Vagina (tissue), 2 donors: ENCODE measurements at places on chromosomes 4 and X.

GRCh38 chr4:114466299-114466698 is 132.3 kb upstream of the UGT8 start:
- DNase-seq, result no peak

GRCh38 chr4:107619731-107620130 is 100.3 kb downstream of the PAPSS1 start:
- no peak for DNase-seq

- DNase-seq, result no peak
Measured at GRCh38 chrX:139933904-139934303, 1.1 kb upstream of the ATP11C start.

- no peak for DNase-seq
Measured at GRCh38 chr4:54872261-54872660, 214.5 kb downstream of the KIT start.

DNA sequence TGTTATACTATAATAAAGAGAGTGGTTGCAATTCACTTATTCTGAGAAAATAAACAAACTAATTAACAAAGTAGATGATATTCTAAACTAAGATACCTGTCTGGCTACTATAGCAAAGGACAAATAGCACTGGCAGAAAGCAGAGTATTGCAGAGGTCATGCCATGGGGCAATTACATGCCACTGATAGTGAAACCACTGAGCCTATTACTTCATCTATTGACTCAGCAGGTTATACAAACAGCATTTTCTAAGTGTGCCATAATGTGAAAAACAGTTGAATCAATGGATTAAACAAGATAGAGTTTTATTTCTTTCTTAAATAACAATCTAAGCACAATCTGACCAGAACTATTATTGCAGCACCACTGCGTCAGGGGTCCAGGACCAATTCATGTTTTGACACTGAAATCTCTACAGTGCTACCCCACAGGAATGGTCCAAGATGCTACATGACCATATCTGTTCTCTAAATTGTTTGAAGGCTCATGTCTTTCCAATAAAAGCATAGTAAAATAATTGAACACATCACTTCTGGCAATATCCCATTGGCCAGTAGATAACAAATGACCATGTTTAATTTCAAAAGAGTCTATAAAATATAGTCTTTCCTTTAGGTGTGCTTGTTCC is 389.5 kb upstream of the GRID2 start:
- DNase-seq, result no peak

- no peak for DNase-seq
Measured at GRCh38 chrX:24498181-24498580, 33.1 kb downstream of the PDK3 start.

DNA sequence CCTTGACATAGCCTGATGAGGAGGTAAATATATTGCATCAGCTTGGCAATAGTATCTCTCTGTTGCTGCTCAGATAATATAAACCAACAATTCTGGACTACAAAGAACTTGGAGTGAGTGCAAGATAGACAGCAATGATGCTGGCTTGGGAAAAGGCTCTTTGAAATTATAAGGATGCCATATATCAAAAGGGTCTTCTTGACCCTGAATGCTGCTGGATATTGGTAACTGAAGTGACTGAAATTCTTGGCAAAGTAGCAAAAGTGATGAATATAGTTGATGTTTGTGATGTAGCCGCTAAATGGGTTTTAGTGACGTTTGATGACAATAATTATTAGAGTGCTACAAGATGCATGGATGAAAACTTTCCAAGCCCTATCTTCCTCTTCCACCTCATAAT is 1391.6 kb downstream of the ADGRL3 start:
- DNase-seq, result no peak

DNA sequence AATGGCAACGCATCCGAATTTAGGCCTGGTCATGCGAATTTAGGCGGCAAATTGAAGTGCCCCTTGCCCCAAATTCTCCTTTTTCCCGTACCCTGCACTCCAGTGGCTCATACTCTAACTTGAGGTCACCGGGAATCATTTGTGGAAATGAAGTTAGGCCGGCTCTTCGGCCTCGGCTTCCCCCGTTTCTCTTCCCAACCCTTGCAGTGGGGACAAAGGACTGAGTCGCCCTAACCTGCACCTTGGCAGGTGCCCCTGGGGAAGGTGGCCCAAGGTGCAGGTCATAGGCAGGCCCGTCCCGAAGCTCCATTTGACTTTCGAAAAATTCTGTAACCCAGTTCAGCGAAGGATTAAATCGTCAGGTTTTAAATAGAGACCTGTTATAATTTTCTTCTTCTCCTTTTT is 811 bp downstream of the SRD5A3 start:
- DNase-seq, result no peak

DNA sequence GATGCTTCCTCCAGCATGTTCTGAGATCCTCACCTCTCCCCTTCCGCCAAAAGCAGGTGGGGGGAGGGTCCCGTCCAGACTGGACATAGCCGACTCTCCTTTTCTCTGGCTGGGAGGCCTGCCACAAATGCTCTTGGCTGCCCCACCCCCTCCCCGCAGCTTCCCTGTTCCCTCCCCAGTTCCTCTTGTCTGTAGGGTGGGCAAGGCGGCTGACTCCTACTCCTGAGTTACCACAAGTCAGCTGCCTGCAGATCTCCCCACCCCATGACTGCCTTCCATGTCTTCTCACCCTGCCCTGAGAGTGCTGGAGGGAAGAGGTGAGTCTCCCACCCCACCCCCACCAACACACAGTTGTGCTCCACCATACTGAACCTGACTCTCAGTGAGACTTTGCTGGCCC is 2.9 kb downstream of the ATP6AP1 start:
- no peak for DNase-seq

DNA sequence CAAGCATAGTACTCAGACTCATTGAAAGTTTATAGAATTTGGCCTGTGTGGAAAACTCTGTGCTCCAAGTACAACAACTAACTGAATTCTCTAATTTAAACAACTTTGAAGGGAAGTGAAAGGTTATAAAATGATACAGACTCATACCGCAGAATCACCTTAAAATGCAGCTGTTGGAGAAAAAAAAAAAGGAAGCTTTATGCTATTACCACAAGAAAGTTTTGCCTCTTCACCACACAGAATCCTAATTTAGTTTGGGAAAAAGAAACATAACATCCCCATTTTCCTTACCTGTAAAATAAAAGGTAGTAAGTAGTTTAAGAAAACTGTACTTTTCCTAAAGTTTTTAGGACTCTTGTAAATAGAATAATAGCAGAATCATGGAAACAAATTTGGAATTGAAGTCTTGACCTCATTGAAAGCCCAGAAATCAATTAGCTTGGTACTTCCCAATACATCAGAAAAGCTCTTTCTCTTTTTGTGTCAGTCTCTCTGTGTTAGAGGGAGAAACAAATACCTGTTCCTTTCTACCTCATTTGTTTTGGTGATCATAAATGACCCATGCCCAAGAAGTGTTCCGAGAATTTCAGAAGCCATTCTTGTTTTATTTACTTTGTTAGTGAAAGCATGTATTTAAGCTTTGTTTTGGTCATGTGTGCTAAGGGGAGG is 78.8 kb downstream of the NFKB1 start:
- DNase-seq, result no peak

DNA sequence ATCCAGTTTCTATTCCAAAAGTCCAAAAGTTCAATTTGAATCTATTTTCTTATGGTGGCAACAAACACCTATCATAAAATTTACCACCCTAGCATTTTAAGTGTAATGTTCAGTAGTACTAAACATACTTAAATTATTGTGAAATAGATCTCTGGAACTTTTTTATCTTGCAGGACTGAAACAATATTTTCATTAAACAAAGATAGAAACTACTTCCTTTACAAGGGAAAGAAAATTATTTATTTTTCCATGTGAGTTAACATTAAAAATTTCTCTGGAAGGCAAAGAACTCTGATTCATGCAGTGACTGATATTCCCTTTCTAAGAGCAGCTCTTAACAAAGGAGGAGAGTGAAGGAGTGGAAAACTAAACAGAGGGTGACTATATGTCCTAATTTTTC is 40.2 kb downstream of the ADH7 start:
- no peak for DNase-seq

GRCh38 chr4:60544981-60545380 is 655.1 kb upstream of the ADGRL3 start:
- no peak for DNase-seq

GRCh38 chr4:34365946-34366345 is 1878.4 kb downstream of the ARAP2 start:
- DNase-seq, result no peak

DNA sequence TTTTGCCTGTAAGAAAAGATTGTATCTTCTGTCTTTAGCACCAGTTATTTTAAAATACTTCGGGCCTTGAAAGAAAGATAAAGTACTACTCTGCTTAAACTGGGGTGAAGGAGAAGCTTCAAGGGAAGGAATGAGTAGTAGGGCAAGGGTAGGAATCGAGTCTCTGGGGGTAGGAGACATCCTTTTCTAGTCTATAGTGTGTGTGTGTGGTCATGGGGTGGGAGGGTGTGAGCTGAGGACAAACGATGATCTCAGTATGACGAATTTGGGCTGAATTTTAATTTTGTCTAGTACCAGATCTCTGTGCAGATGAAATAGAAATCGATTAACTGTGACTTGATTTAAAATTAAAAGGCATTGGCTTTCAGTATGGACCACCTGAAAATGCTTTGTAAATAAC is 3.3 kb upstream of the MYOZ2 start:
- DNase-seq, result no peak

DNA sequence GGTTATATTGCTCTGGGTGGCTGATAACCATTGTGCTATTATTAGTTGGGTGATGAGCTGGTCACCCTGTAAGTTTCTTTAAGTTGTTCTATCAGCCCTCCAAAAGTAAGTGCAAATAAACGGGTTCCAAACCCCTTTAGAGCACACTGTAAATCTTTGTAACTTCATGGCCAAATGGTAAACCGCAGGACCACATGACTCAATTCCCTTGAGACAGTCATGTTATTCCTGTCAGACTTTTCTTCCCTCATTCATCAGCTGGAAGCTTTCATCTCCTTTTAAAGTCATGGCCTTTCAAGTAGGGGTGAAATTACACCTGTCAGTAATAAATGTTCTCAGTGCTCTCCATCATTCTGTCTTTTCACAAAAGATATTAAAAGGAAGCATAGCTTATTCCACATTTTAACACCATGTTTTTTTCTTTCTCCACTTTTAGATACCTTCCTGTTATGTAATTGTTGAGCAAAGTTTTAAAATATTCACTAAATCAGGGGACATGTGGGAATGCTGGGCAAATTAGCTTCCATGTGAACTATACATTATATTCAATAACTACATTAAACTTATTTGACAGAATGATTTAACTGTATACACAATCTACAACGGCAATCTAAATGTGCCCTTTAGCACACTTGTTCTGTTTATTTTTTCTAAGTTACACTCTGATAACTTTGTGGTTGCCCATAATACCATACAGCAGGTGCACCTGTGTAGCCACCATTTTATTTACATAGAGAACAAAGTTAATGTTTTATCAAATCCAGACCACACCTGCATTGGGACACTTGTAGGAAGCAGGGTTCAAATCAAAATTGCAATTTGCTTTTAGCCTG is 275.5 kb downstream of the CFAP299 start:
- no peak for DNase-seq

DNA sequence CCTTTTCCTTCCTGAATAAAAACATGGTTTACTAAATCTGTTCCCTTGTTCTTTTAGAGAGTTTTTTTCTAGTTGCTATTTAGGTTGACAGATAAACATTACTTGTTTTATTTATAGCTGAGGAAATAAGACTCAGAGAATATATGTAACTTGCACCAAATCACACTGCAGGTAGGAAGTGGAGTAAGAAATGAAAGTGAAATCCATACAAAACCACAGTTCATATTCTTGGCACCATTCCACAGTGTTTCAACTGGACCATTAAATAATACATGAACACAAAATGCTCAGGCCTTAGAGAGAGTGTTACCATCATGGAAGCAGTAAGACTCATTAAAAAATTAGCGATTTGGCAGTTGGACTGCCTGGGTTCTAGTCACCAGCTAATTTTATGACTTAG is 326.9 kb upstream of the SLIT2 start:
- no peak for DNase-seq

- DNase-seq, result no peak
Measured at GRCh38 chrX:120797188-120797851, 78.3 kb downstream of the CT47B1 start.

DNA sequence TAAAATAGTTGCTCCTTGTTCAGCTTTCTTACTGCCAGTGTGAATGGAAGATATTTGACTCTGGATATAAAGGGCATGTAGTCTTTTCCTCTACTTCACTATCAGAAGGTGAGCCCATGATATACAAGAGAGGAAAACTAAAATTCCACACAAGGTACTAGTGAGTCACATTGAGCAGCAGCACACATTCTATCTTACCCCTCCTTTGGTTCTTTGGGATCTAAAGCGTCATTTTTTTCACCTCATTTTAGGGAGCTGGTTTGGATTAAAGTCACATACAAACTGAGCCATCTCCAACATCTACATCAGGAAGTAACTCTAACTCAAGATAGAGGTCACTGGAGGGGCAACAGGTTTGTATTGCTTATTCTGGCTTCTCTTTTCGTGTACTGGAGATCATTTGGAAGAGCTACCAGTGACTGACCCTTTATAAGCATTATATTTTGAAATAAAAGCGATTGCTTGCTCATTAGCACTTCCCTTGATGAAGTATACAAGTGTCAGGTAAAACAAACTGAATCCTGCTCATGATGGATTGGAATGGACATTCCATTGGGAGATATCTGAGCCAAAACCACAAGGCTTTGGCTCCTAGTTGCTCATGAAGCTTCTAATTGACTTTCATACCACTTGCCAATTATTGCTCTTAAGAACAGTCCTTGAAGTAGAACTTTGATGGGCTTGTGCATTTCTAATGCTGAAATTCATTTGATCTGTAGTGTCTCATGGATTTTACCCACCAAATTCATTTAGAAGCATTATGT is 124.1 kb downstream of the SPCS3 start:
- DNase-seq, result no peak

DNA sequence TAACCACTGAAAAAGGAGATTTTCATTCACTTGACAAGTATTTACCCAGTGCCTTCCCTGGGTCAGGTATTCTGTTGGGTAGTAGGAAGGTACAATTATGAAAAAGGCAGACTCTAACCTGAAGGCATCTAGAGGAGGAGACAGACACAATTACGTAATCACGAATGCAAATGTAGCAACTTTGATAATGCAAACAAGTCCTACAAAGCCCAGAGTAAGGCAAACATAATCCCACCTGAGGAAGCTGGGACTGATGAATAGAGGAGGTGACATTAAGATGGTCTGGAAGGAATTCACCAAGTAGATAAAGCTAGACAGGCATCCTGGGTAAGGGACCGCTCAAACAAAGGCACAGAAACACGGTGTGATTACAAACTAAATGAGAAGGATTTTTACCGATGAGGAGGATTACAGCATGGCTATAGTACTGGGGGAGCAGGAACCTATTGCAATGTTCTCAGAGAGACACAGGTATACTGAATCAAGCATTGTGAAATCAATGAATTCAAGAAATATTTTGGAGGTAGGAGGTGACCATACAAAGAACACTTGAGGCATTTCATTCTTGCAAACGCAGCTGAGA is 37.1 kb downstream of the TMEM150C start:
- DNase-seq, result no peak

DNA sequence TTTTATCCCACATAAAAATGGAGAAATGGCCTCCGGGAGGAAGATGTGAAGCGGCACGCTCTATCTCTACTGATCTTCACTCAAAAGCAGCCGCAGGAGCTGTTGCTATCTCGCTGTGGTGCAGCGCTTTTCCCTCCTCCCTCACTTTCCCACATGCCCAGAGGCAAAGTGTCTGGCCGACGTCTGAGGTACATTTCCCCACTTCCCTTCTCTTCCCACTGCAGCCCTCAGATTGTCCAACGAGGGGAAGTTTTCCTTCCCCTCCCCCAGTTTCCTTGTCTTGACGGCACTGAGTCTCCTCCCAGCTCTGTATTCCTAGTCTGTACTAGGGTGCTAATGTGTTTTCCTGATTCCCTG is 660 bp upstream of the COL25A1 start:
- no peak for DNase-seq

- no peak for DNase-seq
Measured at GRCh38 chr4:244471-244870, 60.8 kb downstream of the ZNF732 start.
